ENCODE measurements at places on chromosomes 11 and 22.

DNA sequence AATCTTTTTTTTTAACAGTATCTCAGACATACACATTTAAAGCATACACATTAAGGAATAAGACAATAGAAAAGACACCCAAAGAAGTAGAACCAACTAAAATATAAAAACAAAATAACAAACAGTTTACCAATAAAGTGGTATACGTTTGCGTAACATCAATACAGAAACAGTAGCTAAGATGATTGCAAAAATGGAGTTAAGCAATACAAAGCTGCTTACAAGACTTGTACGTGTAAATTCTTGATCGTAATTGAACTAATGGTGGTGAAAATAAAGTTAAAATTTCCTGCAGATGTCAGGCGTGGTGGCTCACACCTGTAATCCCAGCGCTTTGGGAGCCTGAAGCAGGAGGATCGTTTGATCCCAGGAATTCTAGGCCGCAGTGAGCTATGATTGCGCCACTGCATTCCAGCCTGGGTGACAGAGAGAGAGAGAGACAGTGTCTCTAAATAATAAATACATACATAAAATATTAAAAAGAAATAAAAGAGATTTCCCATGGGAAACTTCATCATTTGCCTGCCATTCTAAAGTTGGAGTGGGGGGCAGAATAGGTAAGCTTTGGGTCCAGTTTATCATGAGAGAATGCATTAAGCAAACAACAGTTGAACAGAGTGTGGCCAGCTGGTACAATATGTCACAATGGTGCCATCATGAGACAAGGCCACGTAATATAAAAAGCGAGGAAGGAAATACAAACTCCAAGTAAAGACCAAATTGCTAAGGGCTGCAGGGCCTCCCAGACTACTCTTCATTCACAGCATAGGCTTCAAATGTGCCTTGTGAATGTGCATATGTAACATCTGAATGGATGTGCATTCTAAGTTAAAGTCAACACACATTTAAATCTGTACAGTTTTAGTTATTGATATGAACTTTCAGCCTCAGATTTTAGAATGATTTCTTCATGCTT, 38.9 kb upstream of the EED start:
- DNase-seq: no peak

DNA sequence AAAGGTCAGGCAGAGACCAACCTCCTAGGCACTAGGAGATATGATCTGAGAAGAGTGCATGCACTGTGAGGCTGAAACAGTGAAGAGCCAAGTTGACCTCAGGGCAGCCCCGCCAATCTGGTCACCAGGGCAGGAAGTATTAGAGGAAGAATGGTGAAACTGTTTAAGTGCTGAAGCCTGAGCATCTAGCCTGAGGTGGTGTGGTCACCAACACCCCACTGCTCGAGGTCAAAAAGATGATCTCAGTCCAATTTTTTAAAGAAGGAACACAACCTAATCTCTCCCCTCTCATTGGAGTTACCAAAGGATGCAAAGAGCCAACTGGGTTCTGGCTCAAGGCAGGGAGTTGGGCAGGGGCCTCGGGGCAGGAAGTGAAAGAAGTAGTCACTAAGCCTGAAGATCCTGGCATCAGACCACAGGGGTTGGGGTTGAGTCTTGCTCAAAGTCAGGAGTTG, 4.0 kb downstream of the APBB1 start:
- DNase-seq: no peak

- no peak for DNase-seq
Observed at GRCh38 chr11:110614031-110614430, 98.2 kb downstream of the ARHGAP20 start.

DNA sequence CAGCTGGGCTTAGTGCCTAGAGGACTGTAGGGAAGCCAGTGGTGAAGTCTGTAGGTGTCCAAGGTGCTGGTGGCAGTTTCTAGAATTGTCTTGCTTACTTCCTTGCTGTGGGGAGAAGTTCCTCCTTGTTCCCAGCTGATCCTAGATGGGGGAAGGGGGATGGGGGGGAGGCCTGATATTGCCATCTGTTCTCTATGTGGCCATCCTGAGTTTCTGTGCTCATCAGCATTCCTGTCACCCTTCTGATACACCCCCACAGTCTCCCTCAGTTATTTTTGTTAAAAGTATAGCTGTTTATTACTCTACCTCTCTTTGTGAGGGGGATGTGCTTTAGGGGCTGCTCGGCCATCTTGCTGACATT, 36.5 kb downstream of the MADD start:
- DNase-seq: no peak

DNA sequence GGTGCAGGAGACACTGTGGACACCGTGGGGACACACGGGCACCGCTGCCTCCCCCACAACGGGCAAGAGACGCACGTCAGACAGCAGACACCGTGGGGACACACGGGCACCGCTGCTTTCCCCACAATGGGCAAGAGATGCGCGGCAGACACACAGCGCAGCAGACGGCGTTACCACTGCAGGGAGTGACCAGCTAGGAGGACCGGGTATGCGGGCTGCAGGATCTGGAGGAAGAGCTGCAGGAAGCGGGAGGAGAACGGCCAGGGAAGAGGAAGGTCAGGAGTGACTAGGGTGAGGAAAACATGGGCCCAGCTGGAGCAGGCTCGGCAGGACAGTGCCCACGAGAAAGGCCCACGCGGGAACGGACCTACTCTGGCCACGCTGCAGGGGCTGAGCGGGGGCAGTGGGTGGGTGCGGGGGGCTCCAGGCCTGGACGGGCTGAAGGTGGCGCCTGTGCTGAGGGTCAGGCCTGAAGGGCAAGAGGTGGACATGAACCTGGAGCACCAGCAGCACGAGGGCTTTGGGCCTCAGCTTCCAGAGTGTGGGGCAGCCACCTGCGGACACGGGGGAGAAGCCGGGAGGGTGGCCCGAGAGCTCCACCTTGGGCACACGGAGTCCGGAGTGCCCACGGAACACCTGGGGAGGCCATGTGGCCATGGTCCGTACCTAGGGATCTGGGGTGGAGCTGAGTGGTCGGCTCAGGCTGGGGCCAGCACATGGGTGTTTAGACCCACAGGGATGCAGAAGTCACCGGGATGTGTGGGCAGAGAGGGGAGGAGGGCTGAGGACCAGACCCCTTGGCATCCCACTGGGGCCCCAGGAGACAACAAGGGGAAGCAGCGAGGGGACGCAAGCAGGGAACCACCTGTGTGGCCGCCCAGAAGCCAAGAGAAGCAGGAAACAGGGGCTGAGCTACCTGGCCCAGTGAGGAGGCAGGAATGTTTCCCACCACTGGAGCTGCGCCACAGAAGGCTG, 16.5 kb downstream of the TOLLIP start:
- DNase-seq: no peak
